ENCODE measurements at places on chromosomes 3 and 15.

- DNase-seq: no peak
Observed at GRCh38 chr15:30885814-30886213, 17.9 kb upstream of the FAN1 start.

GRCh38 chr3:8164145-8164544 is 337.5 kb upstream of the LMCD1 start:
- no peak for DNase-seq

DNA sequence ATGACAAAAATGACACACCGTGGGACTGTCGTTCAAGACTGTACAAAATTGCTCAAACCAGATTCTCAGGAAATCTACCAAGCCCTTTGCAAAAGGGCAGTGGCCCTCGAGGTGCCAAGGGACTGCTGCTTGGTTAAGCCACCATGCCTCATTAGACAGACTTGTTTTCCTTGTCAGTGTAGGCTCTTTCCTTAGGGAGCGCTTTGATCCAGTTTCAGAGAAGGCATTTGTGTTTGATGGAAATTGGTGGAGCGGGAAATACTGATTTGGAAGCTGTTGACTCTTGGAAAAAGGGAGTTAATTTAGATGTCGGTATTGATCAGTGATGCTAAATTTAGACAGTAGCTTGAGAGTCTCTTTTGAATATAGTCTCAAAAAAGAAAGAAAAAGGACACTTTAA is 304.3 kb upstream of the UMPS start:
- no peak for DNase-seq

- no peak for DNase-seq
Observed at GRCh38 chr3:176824811-176825210, 372.5 kb downstream of the TBL1XR1 start.

Measured in stimulated activated CD4-positive, alpha-beta T cell treated with anti-CD3 and anti-CD28 coated beads, Interleukin-4, amount 100 ng/mL, for 4 hours (primary cell).